ENCODE measurements at places on chromosomes 3 and 15.
A peak's percentile ranks its signal among the peaks of the same experiment; 100 is the strongest.

DNA sequence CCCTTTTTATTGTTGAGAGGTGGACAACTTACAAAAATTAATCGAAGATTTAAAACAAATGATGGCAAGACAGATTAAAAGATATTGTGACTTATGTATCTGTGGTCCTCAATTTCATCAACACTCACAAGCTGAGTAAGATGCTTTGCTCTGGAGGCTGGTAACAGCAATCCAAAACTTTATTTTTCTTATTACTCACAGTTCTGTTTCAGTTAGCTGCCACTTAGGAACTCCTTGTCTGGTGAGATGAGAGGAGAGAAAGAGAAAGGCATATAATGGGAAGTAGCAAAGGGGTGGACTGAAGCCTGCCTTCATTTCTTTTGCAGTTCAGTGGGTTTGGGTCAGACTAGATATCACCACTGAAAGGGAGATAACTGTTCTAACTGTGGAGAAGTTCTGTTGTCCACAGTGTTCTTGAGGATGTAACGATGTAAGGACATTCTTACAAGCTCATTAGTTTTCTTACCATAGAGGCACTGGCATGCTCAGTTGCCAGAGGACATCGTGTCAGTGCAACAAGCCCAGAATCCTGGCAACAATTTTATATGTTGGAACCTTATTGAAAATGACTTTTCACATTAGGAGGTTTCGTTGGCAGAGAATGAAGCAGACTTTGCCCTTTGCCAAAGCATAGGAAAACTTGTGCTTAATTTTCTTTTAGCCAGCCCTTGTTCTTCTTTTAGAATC lies 93.6 kb downstream of the PLCL2 start:
- no peak for DNase-seq

DNA sequence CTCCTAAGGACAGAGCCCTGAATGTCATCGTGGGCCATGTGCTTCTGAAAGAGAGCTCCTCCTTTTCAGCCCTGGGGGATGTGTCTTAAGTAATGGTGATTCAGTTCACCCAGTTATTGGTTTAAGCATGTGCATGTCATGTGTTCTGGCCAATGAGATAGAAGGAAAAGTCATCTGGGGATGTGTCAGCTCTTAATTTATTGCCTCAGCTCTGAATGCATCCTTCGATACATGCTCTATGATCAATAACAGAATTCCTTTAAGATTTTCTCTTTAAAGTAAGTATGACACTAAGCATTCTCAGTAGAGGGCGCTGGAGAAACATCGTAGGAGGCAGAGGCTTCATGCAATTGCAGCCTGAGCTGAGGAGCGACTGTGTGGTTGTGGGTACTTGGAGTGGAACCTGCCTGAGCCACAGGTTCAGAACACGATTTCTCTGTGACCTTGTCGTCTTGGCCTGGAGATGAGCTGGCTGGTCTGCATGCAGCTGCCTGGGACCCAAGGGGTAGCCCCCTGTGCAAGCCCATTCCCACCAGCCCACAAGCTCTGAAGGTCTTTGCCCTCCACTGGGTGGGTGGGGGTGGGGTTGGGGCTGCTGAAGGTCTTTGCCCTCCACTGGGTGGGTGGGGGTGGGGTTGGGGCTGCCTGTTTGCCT lies 69.5 kb downstream of the C3orf38 start:
- no peak for DNase-seq

DNA sequence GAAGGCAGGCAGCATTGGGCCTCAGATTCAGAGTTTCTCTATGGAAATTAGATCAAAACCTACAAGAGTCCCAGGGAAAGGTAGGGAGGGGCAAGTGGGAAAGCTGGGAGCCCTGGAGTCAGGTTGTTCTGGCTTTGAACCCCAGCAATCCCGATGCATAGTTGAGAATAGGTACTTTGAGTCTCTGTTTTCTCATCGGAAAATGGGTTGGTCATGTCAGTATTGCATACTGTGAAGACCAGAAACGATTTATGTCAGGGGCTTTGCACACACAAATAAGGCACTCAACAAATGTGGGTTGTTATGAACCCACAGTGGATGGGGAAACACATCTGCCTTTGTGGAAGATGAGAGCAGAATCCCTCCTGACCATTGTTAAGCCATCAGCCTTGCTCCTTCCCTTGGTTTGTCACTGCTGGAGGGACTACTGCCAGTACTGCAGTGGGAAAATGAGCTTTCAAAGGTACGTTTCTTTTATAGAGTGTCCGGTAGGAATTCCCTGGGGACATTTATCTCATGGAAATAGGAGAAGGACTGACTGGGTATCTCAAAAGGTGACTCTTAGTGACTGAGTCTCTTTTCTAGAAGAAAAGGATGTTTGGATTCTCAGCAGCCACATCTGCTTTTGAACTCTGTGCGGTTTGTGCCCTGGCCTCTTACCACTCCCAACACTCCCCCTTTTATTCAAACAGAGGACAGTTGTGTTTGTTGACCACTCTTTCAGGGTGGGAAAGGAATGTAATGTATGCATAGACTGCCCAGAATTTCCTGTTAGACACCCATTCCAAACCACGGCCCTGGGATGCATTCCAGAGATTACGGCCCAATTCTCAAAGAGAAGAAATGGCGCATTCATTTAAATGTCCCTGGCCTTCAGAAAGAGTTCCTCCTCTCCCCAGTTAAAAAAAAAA lies 54.6 kb upstream of the VILL start:
- DNase-seq = no peak

DNA sequence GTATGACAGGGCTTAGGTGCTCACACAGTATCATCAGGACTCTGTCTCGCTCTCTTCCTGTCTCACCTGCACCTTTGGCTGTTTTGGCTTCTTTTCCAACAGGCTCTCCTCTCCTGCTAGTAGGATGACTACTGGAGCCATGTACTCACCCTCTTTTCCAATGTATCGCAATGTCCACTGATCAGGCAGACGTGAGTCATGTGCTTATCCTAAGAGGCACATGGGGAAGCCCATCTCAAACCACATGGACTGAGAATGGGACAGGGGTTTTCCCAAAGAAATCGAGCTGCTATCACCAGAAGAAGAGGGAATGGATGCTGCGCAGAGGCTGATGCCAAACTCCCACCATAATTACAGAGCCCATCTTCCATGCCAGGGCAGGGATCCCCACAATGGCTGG lies 180.6 kb downstream of the IL5RA start:
- no peak for DNase-seq

DNA sequence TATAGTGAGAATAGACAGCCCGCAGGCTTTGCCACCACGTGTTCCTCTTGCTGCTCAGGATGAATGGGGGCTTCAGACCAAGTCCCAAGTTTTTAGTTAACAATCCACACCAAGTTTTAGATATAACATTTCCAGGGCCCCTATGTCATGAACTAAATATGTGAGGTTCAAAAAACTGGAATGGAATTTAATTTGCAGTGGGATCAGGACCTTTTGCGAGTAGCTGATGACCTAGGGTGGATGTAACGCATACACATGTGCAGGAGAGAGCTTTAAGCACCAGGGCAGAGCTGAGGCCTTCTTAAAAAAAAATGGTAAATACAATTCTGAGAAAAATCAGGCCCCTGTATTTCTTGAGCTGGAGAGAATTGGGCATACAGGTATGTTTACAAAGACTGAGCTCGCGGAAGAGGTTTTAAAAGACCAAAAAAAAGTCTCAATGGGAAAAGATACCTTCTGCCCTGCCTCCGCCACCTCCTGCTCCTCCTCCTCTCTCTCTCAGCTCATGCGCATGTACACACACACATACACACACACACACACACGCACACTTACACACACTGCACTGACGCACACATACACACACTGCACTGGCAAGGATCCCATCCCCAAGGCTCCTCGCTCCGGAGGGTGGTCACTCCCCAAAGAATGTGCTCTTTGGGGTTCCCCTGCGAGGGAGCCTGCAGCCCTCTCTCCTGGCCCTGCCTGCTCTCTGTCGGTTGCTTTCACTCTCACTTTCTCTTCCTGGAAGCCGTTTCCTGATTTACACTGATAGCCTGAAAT lies 48.2 kb upstream of the IGF1R start:
- peak; percentile 39 for DNase-seq

- no peak for DNase-seq
These were observed 7.7 kb upstream of the RSL24D1 start for GRCh38 chr15:55204464-55204863.

DNA sequence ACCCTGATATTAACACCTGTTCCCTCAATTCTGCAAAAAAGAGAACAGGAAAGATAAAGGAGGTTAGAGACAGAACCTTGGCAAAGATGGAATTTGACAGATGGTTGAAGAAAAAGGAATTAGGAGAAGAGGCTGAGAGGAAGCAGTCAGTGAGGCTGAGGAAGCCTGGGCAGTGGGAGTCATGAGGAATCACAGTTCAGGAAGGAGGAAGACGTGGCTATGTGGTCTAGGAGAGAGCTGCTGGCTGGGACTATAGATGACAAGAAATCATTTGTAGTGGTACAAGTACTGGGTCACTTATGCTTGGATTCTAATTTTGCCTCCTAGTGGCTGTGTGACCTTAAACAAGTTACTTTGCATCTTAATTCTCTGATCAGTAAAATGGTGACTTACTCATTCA lies 49.0 kb downstream of the LARS2 start:
- DNase-seq = no peak

DNA sequence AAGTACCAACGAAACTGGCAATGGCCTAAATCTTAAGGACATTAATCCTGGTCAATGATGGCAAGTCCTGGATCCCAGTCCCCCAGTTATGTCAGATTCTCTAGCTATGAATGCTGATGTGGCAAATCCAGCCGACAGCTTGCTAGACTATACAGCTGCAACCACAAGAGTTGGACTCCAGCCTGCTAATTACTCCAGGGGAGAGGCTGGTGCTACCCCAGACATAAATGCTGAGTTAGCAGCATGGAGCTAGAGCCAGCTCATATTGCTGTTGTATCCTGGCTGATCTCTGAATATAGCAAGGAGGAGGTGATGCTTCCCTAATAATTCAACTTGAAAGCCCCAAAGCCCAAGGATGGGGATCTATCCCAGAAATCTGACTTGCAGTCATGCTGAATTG lies 207.1 kb downstream of the LRRN1 start:
- DNase-seq = no peak

DNA sequence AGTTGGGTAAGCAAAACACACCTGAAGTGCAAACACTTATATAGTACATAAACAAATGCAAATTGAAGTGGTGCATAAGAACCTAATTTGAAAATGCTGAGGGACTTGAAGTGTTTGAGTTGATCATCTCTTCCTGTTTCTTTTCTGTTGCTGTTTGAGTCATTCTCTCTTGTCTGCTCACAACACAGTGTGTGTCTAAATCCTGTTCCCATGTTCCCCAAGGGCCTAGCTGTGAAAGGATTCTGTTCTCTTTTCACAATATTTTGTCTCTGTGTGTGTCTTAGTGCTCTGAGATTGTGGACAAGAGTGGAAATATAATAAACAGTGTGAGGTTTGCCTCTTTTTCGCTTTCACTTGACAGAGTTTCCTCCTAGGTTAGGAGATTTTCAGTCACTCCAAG lies 6.1 kb downstream of the CD96 start:
- peak; percentile 25 for DNase-seq

GRCh38 chr15:76065245-76065644 lies 5.5 kb downstream of the TMEM266 start:
- DNase-seq = no peak

DNA sequence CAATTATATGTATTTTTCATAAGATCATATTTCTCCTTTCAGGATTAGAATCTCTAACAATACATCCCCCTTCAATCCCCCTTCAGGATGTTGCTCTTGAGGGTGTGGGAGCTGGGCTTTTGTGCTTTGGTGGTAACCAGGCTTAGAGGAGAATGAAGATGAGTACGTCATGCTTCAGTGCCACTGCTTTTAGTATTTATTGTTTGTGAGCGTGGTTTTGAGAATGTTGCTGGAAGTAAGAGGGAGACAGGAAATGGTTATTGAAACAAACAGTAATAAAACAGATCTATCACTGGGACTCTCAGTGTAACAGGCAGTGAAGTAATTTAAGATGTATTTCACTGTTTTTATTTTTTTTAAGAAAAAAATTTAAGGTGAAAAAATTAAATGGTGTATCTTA lies 35.3 kb downstream of the GBE1 start:
- no peak for DNase-seq

DNA sequence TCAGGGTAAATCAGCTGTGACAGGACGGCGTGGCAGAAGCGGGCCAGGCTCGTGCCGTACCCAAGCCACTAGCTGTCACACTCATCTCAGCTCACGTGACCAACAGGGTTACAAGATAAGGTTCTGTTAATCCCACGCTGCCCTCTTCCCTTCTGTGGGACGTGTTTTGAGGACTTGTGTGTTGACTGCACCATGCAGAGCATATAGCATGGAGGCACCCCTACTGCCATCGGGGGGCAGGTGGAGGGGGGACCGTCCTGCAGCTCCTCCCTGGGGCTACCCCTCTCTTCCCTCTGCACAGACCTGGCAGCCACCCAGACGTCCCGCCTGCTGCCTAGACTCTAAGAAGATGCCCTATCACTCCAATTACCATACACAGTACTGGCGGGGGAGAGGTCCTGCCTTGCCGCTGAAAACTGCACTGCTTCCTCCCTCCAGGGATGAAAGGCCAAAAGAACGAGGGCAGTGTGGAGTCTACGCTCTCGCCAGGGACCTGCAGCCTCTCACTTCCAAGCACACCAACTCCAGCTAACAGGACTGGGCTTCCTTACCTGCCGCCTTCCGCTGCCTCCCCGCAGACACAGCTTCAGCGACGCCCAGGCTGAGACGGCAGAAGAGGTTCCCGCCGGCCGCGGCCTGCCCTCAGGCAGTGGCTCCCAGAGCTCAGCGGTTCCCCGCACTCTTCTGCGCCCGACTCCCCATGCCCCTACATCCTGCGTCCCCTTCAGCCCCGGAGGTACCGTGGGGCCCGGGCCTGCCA lies at the start of gene TNK2:
Gene TNK2 (minus strand): TSS at position 618 of the 760 bp plus-strand sequence. CDS start 19,963 bp downstream, outside the sequence.
- DNase-seq = peak; percentile 64

DNA sequence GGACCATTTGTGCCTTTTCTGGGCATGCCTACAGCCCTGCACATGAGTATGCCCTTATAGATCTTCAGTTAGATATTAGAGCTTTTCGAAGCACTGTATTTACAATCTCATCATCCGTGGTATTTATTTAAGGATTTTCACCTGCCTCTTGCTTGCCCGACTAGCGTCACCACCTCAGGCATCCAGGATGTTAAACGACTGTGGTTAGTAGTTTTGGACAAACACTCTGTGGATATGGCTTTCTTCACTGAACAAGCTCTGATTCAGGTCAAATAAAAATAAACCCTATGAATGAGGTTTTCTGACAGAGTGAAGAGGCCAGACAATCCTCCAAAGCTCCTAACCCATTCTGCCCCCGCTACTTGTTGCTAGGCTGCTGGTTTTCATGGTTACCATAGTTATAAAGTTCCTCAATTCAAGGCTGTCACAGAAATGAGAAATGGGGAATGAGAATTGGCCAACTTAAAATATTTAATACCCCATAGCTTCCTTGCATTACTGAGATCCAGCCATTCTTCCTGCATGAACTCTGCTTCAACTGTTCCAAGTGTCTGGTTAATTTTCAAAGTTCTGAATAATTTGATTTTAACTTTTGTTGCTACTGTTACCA lies 440.1 kb downstream of the GABRG3 start:
- no peak for DNase-seq

DNA sequence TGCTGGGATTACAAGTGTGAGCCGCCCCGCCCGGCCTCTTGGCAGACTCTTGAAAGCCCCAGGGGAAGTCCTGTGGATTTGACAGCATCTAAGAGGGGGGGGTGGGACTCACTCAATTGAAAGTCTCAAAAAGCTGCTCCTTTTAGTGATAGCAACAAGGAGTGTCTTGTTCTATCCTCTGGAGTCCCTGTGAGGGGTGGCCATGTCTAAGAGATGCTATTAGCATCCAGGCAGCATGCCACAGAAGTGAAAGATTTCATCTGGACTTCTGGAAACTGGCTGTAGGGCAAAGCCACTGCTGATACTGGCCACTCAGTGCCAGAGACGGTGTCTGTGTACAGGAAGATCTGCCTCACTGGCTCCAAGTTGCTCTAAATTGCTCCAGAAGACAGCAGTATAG lies 74.0 kb downstream of the DHX36 start:
- DNase-seq = no peak

Measured in stimulated activated naive CD8-positive, alpha-beta T cell treated with anti-CD3 and anti-CD28 coated beads, Interleukin-15, amount 100 ng/mL, for 72 hours (primary cell).